HepG2 (cell line): ENCODE measurements at places on chromosomes 13 and 19. TPM values are rescaled to one million over a fixed set of nuclear protein-coding genes. Genes with fewer than 3 reads are reported as not detected.

Gene ZNF836
- 1.6 and 1.7 TPM in 2 replicates for polyA plus RNA-seq

Gene POSTN
- not detected in 2 replicates for polyA plus RNA-seq

Gene CNN1
- polyA plus RNA-seq = 0.39 and 0.70 TPM in 2 replicates

Gene PALM
- 4.0 and 5.4 TPM in 2 replicates for polyA plus RNA-seq

Gene NUMBL
- 2.2 and 2.3 TPM in 2 replicates for polyA plus RNA-seq

Gene FSD1
- 0.66 and 1.4 TPM in 2 replicates for polyA plus RNA-seq

DNA sequence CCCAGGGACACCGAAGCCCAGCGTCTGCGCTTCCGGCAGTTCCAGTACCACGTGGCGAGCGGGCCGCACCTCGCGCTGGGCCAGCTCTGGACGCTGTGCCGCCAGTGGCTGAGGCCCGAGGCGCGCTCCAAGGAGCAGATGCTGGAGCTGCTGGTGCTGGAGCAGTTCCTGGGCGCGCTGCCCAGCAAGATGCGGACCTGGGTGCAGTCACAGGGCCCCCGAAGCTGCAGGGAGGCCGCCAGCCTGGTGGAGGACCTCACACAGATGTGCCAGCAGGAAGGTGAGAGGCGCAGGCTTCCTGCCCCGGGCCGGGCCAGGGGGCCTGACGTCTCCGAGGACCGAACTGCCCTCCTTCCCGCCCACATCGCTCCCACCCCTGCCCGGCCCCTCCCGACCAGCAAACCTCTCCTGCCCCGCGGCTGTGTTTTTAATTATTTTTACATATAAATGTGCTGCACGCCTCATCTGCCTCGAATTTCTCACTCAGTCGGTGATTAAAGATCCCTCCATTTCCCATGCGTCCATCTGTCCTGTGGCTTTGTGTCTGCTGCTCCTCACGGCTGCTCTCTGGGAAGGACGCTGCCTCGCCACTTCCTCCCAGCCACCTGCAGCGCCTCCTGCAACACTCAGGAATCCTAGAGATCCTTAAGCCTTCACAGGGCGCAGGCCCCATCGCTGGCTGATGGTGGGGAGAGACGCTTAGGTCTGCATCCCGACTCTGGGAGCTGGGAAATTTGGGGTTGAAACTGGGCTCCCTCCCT, 4.3 kb downstream of the ZSCAN1 start:
- no peak for DNase-seq

GRCh38 chr13:109787135-109787954, 962 bp upstream of the IRS2 start:
- DNase-seq = no peak

DNA sequence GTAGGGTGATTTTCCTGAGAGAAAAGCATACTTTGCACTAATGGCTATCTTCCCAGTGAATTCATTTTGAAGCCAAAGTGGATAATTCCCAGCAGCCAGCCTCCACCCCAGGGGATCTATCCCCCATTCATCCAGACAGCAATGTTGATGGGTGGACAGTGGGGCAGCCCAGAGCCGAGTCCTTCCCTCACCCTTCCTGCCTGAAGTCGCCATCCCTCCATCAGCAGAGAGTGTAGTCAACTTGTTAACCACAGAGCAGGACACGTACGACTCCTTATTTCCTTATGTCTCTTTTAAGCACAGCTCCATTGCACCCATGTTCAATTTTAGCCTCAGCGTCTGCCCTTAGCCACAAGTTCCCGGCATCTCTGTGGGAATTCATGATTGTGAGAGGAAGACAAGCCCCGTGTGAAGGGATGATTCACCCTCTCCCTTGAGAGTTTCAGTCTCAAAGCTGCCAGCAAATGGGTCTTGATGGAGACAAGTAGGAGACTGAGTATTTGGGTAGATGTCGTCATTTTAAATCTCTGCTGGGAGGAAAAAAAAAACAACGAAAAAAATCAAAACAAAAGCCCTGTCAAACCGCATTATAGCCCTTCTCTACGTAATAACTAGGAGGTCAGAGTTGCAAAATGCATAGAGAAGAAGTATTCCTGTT, 58.3 kb upstream of the MEDAG start:
- no peak for DNase-seq

DNA sequence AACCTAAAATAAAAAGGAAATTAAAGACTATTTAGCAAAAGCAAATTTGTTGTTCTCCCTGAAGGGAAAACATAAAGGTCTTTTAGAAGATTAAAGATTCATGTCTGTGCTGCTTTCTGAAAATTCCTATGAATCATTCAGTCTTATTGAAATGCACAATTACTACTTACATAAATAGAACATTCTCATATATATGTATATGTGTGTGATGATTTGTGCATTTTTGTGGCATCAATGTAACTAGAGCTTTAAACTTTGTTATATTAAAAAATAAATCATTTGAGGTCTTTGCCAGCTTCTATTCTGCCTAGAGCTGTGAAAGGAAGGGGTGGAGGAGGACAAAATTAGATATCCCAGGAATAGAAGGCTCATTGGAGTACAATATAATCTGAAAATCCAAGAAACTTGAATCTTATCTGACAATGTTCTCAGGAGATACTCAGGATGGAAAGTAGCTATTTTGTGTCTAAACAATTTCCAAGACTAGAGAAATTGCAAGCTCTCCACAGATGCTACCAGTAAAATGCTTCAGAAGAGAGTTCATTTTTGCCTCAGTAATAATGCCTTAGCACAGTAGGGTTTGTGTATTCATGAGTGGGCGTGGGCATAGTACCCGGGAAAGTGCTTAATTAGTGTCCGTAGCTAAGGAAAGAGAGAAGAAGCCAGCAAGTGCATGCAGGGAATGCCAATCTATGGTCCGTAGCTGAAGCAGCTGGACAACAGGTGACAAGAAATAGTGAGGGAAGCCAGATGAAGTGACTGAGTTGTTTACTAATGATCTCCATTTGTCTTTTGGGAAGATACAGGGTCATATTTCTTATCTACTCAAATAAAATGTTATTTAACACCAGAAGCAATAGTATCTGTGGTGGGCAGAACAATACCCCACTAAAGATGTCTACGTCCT, 395.5 kb upstream of the NBEA start:
- DNase-seq = no peak

DNA sequence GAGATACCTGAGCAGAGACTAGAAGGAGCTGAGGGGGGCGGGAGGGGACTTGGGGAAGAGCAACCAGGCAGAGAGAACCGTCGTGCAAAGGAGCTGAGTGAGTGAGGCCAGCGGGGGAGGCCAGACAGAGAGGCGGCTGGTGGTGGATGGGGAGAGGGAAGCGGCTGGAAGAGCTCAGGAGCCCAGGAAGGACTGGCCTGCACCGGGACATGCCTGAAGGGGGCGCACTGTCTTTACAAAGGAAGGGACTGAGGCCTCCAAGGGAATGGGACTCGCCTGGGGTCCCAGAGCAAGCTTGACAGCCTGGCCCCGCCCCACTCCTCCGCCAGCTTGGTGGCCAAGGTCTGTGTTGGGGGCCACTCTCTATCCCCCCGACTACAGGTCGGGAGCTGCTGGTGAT, 14.9 kb downstream of the ONECUT3 start:
- DNase-seq = peak; percentile 16

DNA sequence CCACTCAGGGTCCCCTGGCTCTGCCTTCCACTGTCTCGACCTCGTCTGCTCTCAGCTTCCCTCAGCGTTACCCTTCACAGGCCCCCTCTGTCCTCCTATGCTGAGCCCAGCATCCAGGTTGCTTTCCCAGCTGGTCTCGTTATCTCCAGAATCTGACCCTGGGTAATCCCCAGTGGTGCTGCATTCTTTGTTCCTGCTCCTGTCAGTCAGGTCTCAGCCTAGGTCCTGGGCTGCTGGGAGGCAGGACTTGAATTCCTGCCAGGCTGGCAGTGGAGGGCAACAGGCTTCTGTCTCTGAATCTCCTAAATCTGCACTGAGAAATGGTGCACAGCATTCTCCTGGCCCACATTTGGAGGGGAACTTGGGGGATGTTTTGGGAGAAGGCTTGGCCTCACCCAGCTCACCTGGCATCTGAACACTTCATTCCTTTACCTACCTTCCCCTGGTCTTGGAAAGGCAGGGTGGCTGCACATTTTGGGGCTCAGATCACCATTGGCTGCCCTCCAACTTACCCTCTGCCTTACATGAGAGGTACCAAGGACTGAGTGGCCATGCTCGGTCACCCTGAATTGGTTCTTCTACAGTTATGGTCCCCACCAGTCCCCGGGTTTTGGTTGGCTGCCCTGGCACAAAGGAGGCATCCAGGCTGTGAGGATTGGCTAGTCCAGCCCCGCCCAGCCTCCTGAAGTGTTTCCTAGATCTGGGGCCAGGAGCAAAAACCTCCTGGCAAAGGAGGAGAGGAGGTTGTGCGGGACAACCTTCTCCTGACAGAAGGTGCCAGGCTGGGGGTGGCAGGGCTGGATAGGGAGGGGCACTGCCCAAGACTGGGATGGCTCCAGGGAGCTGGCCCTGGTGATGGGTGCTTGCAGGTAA, at the start of gene CYP4F8:
TSS of gene CYP4F8 (plus strand) at position 712 of the 873 bp plus-strand sequence. CDS start 399 bp downstream, outside the sequence.
- no peak for DNase-seq

GRCh38 chr13:114019367-114019766, 45.5 kb upstream of the C13orf46 start:
- no peak for DNase-seq

DNA sequence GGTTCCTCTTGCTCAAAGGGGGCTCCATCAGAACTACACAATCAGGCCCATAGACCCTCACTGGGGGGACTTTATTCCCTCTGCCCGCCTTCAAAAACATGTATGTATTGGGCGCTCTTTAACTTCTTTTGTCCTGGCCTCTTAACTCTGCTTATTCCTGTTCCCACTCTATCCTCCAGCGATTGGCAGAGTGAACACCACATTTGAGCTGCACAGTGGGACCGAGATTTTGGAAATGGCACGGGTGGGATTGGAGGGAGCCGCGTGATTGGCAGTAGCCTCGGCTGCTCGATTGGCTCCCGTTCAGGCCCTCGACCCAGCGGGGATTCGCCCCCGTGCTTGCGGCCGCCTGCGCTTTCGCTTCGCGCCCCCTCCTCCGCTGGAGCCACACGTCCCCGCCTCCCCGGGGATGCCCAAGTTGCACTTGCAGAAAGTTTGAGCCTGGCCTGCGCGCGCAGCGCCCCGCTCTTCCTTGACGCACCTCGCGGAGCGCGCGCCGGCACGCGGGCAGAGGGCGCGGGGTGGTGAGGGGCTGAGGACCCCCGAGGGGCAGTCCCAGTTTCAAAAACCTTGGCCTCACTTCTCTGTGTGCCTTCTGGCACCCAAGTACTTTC, at the start of gene ZIC5:
TSS of gene ZIC5 (minus strand) at position 192 of the 614 bp plus-strand sequence. CDS start at position 28, 164 bp downstream.
- no peak for DNase-seq

DNA sequence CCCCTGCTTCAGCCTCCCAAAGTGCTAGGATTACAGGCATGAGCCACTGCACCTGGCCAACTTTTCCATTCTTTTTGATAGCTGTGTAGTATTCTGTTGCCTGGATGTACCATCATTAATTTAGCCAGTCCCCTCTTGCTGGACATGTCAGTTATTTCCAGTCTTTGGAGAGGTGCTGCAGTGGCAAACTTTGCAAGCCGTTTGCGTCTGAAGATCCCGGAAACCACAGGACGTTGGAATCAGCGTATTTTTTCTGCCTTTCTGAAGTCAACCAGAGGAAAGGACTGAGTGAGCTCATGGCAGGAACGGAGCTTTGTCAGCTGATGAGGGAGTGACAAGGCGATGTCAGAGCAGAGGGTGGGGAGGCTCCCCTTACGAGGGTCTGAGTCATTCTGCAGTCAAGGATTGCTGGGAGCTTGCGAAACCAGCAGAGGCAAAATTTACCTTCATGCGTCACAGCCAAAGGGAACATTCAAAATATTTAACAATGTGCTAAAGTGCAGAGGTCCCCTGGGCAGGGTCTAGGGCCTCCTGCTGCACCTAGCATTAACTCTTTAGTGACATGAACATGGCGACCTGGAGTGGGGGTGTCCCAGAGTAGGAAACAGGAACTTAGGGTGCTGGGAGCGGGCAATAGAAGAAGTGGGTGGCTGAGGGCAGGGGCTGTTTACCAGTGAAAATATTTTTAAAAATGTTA, 5.6 kb downstream of the C5AR1 start:
- peak; percentile 97 for DNase-seq

DNA sequence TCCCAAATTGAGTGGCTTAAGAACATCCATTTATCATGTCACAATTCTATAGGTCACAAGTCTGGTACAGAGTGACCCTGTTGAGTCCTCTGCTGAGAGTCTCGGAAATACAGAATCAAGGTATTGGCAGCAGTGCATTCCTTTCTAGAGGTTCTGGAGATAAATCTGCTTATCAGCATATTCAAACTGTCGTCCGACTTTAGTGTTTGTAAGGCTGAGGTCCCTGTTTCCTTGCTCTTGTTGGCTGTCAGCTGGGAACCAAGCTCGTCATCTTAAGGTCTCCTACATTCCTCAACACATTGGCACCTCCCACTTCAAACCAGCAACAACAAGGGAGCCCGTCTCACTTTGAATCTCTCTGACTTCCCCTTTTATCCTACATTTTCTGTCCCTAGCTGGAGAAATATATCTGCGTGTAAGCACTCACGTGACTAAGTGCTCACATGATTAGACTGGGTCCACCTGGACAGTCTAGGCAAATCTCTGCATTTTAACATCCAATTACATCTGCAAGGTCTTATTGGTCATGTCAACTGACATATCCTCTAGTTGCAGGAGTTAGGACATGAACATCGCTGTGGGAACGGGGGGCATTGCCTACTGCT, 886.8 kb downstream of the PCDH9 start:
- no peak for DNase-seq

- no peak for DNase-seq
Measured at GRCh38 chr13:75263741-75264407, 218.1 kb downstream of the TBC1D4 start.

DNA sequence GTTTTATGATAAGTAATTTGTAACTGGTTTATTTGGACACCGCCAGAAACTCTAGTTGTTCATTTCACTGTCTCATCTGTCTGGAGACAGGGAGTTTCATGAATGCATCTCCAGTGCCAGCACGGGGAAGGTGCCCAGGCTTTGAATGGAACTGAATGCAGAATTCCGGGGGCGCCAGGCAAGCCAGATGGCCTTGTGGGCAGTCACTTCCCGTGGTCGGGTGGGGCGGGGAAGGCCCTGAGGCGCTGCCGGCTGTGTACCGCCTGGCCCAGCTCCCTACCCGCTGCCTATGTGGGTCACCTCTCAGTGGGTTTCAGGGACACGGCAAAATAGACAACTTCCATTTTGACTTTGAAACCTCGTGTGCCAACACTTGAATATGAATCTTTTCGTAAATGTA, 28.8 kb upstream of the MCF2L start:
- DNase-seq = no peak

DNA sequence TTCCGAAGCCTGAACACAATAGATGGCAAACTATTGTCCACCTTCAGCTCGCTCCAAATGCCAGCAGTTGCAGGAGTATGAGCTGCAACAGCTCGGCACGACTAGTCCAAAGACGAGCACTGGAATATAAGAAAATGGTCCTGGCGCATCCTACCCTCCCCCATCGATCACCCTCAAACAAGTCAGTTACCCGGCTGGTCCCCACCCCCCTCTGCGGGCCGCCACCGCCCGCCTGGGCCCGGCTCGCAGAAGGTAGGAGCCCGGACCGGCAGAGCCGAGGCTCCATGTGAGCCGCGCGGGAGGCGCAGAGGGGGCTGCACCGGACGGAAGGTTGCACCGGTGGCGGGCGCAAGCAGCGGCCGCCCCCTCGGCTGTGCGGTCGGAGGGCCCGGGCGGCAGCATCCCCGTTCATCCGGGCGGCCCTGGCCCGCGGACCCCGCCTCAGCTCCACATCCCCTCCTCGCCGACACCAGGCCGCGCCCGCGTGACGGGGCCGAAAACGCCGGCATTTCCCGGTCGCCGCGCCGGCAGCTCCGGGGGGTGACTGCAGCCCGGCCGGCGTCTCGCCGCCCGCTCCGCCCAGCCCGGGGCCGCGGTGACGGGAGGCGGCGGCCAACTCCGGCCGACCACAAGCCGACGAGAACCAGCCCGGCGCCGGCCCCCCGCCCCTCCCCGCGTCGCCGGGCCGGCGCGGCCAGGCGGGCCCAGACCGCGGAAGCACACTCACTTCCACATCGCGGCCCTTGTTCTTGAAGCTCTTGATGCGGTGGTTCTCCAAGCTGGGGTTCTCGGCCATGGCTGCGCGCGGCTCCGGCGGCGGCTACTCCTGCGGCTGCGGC, 552 bp downstream of the KPNA3 start:
- no peak for DNase-seq
